ENCODE measurements at places on chromosomes 12 and 14.

DNA sequence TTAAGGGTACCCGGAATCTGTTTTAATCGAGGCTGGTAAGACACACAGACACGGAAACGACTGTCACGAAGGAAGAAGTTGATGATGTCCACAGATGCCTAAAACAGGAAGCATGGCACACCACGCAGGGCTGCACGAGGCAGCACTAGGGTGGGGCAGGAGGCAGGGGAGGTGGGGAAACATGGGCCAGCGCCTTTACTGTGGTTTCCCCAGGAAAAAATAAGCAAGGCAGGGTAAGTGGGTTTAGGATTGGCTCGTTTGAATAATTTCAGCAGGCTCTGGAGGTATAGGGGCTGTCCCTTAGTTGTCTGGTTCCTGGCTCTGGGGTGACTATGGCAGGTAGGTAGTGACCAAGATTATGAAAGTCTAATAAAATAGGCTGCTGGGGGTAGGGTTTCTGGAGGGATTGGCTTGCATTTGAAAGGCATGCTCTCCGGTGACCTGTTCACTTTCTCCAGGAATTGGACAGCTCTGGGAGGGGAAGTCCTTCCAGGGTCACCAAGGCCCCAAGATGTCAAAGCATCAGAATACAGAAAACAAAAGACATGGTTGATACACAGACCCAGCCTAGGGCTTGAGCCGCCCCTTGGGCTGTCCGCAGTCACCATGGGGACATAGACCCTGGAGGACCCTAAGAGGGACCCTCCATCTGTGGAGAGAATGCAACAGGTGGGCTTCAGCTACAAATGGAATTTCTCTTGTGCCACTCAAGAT, 35.3 kb downstream of the MAP1LC3B2 start:
- no peak for DNase-seq

DNA sequence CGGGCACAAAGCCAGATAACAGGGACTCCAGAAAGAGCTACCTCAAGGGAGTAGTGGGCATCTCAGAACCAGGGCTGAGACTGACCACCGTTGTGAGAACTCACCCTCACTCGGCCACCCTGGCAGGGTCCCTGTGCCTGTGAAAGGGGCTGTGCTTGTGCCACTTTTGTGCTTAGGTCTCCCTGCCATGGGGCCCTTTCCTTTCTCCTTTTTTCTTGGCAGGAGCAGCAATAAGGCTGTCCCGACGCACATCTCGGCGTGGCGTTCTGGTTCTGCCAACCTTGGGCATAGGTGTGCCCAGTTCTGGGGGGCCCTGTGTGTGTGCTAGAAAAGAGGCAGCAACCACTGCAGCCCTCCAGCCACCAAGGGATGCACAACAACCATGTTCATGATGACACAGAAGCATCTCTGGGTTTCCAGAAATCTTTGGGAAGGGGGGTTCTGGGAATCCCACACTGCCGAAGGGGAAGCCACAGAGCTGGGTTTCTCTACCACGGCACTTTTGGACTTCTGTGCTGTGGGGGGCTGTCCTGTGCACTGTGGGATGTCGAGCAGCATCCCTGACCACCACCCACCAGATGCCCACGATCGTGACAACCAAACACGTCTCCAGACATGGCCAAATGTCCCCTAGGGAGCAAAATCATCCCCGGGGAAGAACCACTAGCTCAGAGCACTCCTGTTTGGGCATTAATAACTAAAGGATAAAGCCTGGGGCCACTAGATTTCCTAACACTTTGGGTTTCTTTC, 13.1 kb upstream of the TMEM119 start:
- DNase-seq, result no peak

DNA sequence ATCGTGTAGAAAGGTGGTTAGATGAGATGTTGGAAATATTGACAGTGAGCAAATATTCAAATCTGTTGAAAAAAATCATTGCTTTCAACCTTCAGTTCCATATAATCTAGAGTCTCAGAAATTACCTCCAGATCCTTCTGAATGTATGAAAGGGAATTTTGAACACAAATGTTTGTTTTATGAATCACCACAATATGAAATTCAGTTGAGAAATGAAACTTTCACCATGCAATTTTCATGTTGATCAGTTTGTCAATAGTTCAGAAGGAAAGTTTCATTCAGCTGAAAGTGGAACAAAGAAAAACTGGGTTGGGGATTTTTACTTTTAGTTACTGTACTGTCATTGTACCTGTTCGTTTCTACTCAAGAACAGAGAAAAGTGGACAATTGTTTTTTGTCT, 953.6 kb downstream of the SLC6A15 start:
- DNase-seq, result no peak

GRCh38 chr12:29081101-29081500, 68.0 kb upstream of the FAR2 start:
- DNase-seq, result no peak

GRCh38 chr12:75684678-75685616, 173.5 kb upstream of the KRR1 start:
- no peak for DNase-seq

DNA sequence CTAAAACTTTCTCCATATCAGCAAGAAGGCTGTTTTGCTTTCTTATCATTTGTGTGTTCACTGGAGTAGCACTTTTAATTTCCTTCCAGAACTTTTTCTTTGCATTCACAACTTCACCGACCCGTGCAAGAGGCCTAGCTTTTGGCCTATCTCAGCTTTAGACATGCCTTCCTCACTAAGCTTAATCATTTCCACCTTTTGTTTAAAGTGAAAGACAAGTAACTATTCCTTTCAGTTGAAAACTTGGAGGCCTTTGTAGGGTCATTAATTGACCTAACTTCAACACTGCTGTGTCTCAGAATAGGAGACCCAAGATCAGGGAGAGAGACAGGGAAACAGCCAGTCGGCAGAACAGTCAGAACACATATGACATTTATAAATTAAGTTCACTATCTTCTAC, 39.3 kb downstream of the BBS10 start:
- no peak for DNase-seq

DNA sequence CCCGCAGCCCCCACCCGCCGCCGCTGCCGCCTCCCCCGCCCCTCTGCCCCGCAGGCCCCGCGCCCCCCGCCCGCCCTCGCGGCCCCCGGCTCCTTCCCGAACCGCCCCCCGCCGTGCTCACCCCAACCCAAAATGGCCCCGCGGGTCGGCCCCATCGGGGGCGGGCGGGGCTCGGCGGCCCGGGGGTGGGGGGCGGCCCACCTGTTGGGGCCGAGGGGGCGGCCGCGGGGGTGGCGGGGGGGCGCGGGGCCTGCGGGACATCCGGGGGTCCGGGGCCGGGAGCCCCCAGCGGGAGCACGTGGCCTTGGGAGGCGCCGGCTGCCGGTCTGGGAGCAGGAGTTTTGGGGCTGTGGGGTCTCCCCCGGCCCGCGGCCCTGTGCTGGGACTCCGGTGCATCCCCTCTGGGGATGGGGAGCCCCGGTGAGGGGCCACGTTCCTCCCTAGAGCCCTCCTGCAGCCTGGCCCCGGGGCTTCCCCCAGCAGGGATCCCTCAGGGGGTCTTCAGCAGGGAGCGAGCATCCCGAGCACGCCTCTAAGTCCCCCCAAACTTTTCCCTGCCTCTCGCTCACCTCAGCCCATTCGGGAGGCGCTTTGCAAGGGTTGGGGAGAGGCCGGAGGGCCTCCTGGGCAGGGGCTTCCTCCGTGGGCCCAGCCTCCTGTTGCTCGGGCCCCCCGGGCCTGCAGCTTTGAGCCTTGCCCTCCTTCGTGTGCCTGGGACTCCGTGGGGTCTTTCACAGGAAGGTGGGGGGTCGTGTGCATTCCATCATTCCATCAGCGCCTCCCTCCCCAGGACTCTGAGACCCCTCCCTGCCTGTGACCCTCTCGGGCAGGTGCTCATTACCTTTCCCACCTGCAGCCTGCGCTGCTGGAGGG, 710 bp downstream of the MTA1 start:
- DNase-seq, result no peak

- no peak for DNase-seq
Observed at GRCh38 chr14:64604001-64604400, 54.2 kb downstream of the PPP1R36 start.

- no peak for DNase-seq
Observed at GRCh38 chr12:79322905-79323304, 367.9 kb downstream of the PAWR start.

GRCh38 chr12:20187456-20187855, 180.9 kb upstream of the PDE3A start:
- no peak for DNase-seq

GRCh38 chr12:28497889-28498411, 307.7 kb downstream of the CCDC91 start:
- DNase-seq, result no peak

DNA sequence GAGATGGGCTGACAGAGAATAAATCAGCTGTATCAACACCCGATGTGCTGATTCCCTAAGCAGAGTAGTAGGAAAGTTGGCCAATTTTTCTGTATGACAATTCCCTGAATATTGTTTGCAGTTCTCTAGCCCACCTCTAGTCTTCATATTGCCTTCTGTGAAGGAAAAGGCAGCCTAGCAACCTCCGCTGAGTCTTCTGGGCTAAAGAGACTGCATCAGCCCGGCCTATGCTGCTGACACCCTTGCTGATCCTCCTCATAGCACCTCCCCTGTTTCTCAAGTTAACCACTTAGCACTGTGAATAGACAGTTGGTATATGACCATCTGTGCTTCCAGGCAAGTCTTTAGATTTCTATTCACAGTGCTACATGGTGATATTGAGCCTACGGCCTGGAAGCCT, 161.1 kb upstream of the EGLN3 start:
- no peak for DNase-seq

DNA sequence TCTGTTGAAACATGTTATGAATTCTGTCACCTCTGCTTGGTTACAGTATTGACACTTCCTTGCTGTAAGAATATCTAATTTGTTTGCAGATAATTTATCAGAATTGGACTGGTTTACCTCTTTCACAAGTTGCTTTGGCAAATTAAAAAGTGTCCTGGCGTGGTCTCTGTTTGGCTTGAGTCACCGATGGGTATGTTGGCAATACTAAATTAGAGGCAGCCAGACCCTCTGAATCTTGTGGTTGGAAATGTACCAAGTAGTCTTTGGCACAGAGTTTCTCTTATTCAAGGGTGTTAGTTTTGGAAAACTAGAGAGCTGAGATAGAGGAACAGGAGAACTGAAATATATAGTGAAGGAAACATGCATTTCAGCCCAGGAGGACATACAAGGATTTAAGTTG, 521.1 kb upstream of the MGAT4C start:
- no peak for DNase-seq

- no peak for DNase-seq
Observed at GRCh38 chr12:49865782-49866135, 22.9 kb upstream of the BCDIN3D start.

DNA sequence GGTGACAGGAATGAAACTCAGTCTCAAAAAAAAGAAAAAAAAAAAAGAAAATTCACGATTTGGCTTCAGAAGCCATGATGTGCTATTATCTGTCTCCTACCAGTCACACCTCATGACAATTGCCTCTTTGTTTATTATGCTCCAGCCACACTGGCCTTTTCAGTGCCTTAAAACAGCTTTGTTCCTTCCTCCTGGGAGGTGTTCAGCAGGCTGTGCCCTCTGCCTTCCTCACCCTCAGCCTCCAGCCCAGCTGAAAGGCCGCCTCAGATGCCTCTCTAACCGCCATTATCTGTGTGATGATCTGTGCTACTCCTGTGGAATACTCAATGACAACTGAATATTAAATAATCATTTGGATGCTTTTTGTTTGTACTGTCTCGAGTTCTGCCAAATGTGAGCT, 8.6 kb upstream of the ARPC3 start:
- DNase-seq, result no peak

GRCh38 chr12:109625131-109625559, 51.6 kb downstream of the MVK start:
- DNase-seq, result no peak

GRCh38 chr12:131239384-131240094, 285.8 kb downstream of the ADGRD1 start:
- no peak for DNase-seq

DNA sequence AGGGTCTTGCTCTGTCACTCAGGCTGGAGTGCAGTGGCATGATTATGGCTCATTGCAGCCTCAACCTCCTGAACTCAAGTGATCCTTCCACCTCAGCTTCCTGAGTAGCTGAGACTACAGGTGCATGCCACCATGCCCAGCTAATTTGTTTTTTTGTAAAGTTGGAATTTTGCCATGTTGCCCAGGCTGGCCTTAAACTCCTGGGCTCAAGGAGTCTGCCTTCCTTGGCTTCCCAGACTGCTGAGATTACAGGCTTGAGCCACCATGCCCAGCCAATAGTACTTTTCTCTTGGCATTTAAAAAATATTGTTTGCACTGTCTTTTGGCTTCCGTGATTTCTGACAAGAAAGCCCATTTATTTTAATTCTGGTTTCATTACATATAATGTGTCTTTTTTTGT, 61.3 kb downstream of the DIP2B start:
- DNase-seq, result no peak

DNA sequence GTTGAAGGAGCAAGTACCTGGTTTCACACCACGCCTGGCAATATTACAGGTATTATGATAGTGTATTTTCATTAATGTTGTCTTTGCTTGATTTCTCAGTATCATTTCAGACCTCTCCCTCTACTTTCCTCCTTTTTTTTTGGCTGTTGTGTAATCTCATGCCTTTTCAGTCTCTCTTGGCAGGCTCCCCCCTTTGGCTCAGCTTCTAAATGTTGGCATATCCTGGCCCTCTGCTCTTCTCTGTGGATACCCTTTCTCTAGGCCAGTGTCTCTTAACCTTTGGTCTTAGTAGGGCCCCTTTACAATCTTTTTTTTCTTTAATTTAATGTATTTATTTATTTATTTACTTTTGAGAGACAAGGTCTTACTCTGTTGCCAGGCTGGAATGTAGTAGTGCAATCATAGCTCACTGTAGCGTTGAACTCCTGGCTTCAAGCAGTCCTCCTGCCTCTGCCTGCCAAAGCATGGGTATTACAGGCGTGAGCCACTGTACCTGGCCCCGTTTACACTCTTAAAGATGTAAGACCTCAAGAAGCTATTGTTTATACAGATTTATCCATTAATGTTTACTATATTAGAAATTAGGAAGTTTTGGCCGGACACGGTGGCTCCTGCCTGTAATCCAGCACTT, 12.8 kb downstream of the MTHFD1 start:
- DNase-seq, result no peak

DNA sequence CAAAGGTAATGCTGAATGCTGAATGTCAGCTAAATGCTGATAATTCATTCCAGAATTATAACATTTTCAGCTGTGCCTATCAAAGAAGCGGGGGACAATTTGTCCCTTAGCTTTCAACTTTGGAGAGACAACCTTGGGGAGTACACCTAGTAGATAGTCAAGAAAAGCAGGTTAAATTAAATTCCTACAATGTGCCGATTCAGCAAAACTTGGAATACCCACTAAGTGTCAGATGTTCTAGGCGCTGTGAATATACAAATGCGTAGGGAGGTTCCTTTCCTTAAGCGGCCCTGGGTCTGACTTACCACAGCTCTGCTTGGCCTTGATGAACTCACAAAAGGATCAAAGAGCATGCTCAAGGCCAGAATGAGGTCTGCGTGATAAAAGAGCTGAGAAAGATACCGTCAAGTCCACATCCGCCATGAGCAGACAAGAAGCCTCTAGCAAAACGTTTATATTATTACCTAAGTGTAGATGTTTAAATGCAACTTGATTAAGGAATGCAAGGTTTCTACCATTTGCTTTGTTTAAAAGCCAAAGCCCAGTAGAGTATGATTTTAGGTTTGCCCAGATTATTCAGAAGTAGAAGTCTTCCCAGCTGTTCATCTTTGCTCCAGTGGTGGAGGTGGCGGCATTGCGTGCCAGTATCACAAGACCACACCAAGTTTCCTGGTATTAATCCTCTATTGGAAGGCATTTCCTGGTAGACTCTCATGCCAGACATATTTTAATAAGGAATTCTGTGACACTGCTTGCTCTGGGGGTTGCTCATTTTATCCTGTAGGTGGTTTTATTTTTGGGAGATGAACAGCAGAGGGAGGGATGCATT, 368.6 kb downstream of the DPF3 start:
- DNase-seq, result no peak
